Occipital lobe (tissue), 3 donors: ENCODE measurements at places on chromosomes 12 and 14. TPM values are rescaled to one million over a fixed set of nuclear protein-coding genes. Genes with fewer than 3 reads are reported as not detected.

BMP4 gene
- total RNA-seq = 1.2 TPM

TAS2R20 gene
- total RNA-seq = 22.9 TPM

RNASE7 gene
- total RNA-seq = not detected

DNA sequence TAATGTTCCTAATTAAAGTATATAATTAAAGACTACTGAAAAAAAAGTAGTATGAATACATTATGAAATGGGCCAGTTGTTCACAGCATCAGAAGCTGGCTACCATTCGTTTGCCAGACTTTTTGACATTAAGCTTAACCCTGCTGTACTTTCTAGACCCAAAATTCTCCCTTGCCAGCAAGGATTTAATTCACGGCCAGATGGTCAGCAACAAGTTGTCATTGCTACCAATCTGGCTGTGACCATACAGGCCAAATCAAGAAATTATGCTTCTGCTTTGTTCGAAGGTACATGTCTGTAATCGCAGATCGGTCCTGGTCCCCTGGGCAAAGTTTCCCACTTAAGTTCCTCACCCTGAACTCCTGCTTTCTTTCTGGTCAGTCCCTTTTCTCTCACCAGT is 217.7 kb upstream of the ATXN7L3B start:
- DNase-seq = no peak
